Inflammatory macrophage treated with lipopolysaccharide for 1 hour (primary cell): ENCODE measurements at places on chromosomes 5 and 9.

- DNase-seq = no peak
Observed at GRCh38 chr5:125463466-125464092, 717.1 kb upstream of the ZNF608 start.

- no peak for DNase-seq
Observed at GRCh38 chr9:107569174-107569573, 79.6 kb upstream of the KLF4 start.

DNA sequence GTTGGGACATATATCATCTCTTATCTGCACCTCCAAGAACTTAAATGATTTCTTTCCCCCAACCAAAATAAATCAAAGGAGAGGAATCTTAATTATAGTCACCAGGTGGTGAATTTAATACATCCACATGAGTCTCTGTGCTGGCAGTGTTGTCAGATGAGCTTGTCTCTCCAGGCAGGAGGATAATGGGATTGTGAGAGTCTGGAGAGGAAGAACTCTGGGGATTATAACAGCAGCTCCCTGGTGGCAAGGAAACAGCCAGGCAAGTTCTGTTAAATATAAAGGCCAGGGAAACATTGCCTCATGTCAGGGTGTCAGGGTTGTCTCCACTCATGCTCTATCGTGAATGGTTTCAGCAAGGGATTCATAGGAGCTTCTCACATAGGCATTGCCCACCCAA, 80.8 kb downstream of the TLR4 start:
- no peak for DNase-seq

DNA sequence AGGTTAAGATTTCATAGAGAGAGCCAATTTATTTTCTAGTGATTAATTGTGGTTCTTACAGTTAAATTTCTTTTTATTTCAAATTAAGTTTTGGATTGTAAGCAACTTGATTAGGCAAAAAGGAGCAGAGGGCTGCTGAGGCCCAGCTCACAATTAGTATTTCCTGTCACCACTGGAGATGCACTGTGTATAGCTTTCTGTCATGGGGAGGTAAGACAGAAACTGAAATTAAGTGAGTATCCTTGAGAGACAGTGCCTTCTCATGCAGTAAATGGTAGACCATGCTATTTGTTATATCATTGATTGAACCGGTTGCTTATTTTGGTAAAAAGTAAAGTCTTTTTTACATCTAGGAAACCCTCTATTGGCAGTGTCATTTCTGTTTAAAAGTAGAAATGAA, 190.7 kb downstream of the CCDC171 start:
- DNase-seq = no peak

DNA sequence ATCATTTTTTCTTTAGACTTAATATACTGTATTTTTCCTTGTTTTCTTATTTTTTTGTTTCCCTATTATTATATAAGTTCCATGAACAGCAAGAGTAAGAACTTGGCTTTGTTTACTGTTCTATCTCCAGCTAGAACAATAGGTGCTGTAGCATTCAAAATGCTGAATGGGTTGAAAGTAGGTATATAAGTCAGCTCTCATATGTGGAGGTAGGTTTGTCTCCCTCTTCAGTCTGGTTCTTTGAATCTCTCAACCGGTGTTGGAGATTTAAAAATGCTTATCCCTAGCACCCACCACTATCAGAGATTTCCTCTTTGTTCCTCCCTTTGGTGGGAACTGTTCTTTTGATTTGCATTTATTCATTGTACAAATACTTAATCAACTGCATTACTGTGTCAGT, 87.5 kb upstream of the FSD1L start:
- no peak for DNase-seq

DNA sequence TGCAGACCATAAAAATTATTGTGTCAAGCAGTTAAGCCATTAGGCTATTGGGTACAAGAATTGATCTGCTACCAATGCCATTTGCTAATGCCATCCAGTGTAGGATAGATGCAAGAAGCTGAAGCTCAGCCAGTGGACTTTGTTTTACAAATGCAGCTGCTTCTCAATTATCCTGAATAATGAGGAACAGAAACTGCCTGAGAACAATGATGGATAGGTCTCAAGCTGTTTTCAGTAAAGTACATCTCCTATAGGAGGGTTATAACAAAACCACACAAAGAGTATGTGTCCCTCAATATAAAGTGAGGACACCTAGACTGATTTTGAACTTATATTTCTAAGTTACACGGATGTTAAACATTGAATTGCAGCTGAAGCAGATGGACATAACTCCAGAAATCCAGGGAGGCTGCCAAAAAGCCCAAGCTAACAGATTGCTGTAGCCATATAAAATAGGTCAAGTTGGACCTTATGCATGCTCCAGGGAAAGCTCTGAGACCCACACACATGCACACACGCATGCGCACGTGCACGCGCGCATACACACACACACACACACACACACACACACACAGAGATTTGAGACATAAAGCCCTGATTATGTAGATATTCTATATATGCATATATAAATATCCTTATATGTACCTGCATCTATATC, 482.7 kb upstream of the CD180 start:
- no peak for DNase-seq

- peak; percentile 65 for DNase-seq
Observed at GRCh38 chr5:100852988-100853449, 50.1 kb downstream of the ST8SIA4 start.

GRCh38 chr9:78011049-78011448, 20.6 kb downstream of the GNAQ start:
- DNase-seq = peak; percentile 59

GRCh38 chr5:55633574-55634208, 78.4 kb downstream of the SLC38A9 start:
- DNase-seq = no peak

DNA sequence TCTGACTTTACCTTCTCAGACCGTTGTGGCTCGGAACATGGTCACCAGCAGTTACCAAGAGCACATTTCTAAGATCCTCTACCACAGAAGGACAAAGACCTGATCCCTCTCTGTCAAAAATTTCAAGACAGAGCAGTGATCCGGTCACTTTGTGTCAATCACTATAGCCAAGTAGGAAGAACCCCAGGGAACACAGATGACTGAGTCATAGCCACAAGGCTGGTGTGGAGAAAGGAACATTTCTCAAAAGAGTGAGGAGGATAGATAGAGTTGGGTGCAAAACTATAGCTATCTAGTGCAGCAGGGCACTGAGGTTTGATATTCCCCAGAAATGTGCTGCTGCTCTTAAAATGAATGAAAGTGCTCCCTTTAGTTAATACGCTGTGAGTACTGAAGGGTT, 130.7 kb upstream of the SMIM23 start:
- peak; percentile 50 for DNase-seq

GRCh38 chr5:75021219-75021618, 31.1 kb downstream of the GCNT4 start:
- DNase-seq = no peak

DNA sequence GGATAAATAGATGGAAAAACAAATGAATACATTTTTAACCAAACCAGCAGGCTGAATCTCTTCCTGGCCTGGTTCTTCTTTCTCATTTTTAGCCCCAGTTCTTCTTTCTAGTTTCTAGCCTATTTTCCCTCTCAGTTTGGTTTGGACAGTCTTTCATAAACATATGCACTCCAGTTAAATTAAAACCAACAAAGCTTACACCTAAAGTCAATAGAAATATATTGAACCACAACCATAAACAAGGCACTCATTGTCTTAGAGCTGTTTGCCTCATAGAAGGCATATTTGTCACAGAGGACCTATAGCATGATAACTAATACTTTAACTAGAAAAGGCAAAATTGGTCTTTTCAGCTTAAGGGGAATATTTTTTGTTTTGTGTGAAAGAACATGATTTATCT, 638.3 kb downstream of the NR2F1-AS1 start:
- no peak for DNase-seq

DNA sequence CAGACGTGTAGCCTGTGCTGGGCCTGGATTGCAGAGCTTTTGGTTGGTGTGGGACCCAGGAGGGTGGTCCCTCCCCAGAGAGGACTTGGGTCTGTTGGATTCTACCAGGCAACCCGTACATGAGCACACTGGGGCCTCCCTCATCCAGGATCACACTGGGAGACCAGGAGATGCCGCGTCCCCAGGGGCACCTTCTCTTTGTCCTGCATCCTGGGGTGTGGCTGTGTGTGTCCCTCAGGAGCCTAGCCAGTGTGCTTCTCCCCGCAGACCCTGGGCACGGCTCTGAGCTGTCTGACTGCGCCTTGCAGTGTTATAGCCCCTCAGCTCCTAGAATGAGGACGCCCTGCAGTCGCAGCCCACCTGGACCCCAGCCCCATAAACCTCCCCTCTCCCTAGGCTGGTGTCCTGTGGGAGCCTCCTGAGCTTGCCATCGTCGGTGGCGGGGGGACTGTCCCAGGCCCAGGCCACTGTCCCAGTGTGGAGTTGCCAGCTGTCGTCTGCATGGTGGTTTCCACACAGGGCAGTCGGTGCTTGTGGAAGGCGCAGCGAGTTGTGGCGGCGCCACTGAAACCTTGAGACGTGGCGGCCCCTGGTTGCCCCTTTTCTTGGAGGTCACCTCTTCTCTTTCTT, 27.6 kb downstream of the CEP72 start:
- no peak for DNase-seq

GRCh38 chr9:107292821-107293542, 9.9 kb downstream of the RAD23B start:
- DNase-seq = peak; percentile 73

- no peak for DNase-seq
Observed at GRCh38 chr5:42813533-42813932, 1.8 kb upstream of the SELENOP start.

- DNase-seq = no peak
Observed at GRCh38 chr9:110641293-110641692, 27.3 kb upstream of the MUSK start.

GRCh38 chr9:107883496-107884124, 394.0 kb upstream of the KLF4 start:
- peak; percentile 78 for DNase-seq

DNA sequence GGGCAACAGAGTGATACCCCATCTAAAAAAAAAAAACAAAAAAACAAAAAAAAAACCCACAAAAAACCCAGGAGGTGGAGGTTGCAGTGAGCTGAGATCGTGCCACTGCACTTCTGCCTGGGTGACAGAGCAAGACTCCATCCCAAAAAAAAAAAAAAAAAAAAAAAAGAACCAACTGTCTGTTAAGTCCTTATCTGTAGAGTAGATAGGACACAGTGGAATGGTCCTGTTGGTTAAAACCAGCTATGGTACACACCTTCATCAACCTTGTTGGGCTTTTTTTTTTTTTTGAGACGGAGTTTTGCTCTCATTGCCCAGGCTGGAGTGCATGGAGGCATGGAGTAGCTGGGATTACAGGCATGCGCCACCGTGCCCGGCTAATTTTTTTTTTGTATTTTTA, 12.2 kb downstream of the SLC25A25 start:
- DNase-seq = no peak

GRCh38 chr5:59724482-59725391, 168.8 kb downstream of the PDE4D start:
- peak; percentile 53 for DNase-seq

DNA sequence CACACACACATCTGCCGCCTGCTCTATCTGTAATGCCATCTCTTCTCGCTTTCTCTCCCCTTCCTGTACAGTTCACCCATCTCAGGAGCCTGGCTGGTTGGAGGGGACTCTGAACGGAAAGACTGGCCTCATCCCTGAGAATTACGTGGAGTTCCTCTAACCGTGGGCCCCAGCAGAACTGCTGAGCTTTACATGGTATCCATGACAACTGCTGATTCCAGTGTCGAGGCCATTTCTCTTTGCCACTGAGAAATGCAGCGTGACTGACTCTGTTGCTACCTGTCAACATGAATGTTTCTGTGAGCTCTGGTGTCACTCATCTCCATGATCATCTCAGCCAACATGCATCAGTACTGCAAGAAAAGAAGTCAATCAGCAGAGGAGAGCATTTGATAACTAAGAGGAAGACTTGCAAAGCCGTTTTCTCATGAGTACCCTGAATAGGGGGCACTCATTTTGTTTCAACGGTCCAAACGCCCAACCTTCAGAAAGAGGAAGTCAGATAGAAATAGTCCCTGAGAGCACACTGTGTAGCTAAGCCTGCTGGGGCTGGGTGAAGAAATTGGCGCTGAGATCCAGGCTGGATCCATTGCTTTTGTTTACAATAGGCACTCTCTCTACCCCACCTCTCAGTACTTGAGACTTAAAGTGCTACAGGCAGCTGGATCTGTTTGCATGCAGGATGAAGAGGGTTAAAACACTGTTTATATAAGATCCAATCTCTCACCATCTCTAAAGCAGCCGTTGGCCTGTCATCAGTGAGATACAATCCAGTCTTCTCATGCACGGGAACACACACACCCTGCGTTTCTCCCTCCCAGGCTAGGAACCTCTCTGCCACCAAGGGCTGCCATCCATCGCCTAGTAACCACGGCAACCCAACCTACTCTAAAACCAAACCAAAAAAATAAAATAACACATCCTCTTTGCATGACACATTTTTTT, 180.9 kb downstream of the NR3C1 start:
- no peak for DNase-seq

GRCh38 chr9:127136880-127137639, 14.6 kb upstream of the ANGPTL2 start:
- no peak for DNase-seq

DNA sequence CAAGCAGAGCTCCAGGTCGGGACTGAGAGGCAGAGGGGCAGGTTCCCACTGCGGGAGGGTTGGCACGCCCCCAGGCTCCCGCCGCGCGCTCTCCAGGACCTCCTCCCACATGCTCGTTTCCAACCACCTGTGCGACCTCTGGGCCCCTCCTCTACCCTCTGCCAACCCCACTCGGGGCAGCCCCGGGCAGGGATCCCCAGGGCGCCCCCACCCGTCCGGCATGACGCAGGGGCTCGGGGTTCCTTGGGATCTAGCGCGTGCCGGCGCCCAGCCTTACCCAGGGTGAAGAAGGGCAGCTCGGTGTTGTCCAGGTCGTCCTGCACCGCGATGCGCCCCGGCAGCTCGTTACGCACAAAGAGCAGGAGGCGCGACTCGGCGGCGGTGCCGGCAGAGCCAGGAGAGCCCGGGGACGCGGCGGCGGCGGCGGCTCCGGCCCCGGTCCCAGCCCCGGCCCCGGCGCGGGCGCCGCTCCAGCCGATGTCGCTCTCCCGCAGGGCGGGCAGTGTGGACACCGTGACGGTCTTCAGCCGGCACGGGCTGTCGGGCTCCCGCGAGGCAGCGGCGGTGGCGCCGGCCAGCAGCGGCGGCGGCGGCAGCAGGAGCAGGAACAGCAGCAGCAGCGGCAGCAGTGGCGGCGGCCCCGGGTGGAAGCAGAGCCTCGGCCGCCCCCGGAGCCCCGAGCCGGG, 494 bp downstream of the ASTN2 start:
- no peak for DNase-seq
